ENCODE measurements at places on chromosomes 3 and 15.
A peak's percentile ranks its signal among the peaks of the same experiment; 100 is the strongest.

GRCh38 chr3:152302521-152303021, 33.8 kb downstream of the MBNL1 start:
- DNase-seq, result peak; percentile 69

- DNase-seq, result peak; percentile 23
Observed at GRCh38 chr15:58513008-58513407, 81.2 kb downstream of the LIPC start.

GRCh38 chr3:157199841-157200240, 39.9 kb upstream of the CCNL1 start:
- no peak for DNase-seq

DNA sequence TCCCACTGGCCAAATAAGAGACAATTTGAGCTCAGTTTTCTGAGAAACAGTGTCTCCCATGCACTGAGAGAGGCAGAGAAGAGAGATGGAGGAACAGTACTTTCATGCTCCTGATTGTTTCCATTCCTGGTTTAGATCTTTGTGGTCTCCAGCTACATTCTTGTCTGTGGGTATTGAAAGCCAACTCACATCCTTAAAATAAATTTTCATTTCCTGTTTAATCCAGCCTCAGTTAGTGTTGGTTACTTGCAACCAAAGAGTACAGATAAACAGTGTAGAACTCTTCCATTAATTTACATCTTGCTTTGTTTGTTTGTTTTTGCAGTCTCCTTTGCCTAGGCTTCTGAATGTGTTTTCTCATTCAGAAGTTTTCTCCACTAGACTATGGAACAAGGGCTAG, 123.7 kb upstream of the CLSTN2 start:
- no peak for DNase-seq

DNA sequence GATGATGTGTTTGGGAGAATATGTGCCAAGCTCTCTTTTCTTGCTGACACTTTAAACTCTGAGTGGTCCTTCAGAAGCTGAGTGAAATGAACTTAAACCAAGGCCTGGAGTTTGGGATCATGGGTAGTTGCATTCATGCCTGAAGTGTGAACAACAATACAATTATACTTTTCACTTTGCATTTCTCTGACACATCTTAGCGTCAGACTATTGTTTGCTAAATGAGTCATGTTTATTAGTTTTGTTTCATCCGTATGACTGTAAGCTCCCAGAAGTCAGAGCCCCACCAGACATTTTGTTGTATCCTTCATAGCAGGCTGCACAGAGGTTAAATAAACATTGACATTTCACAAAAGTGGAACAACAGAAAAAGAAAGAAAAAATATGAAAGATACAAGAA, 542.6 kb downstream of the TUSC7 start:
- DNase-seq, result no peak

DNA sequence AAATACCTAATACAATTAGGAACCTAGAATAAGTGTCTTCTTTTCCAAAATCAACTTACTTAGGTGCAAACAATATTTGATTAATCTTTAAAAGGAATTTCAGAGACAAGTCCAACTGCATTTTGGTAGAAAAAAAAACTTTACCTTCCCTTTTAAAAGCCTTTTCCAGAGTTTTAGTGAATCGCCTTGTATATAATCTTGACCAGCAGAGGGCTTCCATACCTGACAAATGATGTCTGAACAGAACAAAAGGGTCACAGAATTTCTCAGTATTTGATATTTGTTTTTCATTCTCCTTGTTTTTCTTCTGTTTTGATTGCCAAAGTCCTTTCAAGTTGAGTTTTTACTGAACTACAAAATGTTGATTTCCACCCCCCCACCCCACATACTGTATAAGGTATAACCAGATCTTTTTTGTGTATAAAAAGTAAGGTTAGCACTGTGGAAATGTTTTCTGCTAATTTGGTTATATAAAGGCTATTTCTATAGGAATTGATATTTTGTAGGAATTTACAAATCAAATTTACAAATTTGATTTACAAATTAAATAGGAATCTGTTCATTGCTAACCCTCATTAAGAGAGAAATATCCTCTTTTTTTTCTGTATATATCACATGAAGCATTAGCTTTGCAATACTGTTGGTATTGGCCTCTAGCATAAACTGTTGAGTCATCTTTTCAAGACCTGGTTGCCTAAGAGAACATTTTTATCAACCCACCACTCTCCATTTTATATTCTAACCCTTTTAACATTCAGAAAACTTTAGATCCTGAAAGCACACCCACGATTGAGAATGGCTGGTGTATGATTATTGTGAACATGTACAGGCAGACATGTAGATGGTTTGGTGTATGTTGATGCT, 464.1 kb upstream of the RARB start:
- DNase-seq, result no peak

DNA sequence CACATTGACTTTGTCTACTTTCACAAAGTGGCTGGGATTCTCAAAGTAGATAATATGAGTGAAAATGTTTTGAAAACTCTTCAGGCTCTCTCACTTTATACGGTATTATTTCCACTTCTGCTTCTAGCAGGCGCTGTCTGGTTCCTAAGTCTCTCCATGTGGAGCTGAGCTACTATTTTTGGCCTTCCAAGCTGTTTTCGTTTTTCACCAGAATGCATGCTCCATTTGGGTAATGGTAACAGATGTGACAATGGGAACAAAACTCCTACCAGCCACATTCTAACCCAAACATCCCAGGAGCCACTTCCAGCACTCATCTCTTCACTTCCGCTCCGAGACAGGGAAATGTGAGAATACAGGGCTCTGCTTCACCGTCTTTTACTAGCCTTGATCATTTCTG, 586.7 kb downstream of the NTRK3 start:
- peak; percentile 23 for DNase-seq

- peak; percentile 29 for DNase-seq
Observed at GRCh38 chr15:31801152-31801551, 229.2 kb upstream of the CHRNA7 start.

- peak; percentile 48 for DNase-seq
Observed at GRCh38 chr3:39000008-39000450, 51.7 kb downstream of the SCN11A start.

- DNase-seq, result no peak
Observed at GRCh38 chr15:99105514-99106341, 848 bp downstream of the SYNM start.

DNA sequence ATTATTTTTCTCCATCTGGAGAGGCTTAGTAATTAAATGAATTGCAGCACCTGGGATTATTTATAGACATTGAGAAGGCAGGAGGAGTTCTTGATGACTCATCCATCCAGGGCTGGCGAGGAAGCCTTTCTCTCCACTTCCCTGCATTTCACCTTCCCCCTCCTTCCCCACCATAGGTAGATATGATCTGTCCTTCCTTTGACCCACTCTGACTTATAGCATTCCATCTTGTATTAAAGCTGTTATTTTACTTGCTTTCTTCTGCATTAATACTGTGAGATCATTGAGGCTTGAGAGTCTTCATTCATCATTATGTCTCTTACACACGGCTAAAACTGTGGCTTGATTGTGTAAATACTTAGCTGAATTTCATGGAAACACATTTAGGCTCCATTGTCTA, 288.8 kb downstream of the FEZF2 start:
- DNase-seq, result no peak

- peak; percentile 72 for DNase-seq
Observed at GRCh38 chr3:115361806-115362205, 214.7 kb upstream of the ZBTB20 start.

- no peak for DNase-seq
Observed at GRCh38 chr3:45673273-45673672, 15.9 kb upstream of the SACM1L start.

DNA sequence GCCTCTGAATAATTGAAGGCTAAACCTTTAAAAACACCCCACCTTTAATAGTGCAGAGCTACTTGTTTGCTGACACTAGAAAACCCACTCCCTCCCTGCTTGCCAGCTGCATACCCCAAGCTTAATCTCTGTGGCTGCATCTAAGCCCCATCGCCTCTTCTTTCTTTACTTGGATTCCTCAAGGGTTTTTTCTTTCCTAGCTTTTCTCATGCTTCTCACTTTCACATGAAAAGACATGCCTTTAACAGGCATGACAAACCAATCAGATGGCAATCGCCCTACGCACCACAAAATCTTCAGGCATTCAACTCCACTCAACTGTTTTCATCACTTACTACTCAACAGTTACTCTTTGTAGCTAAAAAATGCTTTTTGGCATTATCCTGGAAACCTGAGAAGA, 77.5 kb downstream of the PLD1 start:
- no peak for DNase-seq

DNA sequence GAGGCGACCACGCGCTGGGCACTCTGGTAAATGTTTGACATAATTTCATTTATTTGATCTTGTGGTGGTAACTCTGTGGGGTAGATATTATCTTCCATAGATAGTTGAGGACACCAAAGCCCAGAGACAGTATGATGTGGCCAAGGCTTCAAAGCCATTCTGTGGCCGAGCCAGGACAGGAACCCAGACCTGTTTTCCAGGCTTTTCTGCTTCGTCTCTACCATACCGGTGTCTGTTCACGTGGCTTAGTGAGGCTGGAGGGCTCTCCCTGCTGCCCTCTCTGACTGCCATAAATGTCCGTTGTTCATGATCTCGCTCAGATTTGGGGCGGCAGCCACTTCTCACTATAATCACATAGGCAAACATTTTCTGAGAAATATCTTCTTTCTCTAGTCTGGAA, 134.7 kb downstream of the PEX5L start:
- no peak for DNase-seq

GRCh38 chr15:100818927-100819326, 60.7 kb upstream of the ALDH1A3 start:
- DNase-seq, result no peak

DNA sequence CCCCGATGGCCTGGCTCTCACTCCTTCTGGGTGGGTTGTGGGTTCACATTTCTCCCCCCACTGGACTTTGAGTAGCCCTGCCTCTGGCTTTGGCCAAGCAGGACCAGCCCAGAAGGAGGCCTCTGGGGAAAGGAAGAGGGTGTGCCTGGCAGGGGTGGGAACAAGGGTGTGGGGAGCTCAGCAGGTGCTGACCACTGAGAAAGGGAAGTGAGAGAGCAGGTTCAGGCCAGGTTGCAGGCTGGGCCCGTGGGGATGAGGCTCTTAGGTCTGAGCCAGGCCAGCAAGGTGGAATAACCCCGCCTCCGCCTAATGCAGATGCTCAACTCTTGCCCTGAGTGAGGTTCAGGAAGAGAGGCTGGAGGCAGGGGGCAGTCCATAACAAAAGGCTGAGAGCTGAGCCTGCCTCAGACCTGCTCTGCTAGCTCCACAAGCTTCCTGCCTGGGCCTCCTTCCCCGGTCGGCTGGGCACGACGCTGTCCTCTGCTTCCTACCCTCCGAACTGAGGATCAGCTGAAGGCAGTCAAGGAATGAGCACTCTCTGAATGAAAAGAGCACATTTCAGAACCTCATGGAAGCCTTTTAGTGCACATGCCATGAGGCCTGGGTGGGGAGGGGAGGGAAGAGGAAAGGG, 82.7 kb downstream of the TLE3 start:
- no peak for DNase-seq

DNA sequence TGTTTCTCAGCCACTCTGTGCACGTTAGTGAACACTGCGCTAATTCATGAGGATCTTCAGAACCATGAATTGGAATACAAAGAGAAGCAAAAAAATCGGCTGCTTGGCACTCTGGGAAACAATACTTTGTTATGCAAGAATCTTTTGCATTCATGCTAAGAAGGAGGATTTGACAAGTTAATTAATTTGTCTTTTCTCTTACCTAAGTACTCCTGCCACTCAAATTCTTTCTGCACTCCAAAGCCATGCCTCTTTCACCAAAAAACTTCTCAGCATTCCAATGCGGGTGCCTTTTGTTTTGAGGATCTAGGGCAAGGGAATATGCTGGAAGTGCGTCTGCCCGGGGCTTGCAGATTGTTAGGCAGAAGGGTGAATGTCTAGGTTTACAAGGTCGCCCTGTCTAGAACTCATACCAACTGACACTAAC, 11.3 kb upstream of the KAT2B start:
- DNase-seq, result no peak

GRCh38 chr15:98551936-98552562, 96.3 kb upstream of the IGF1R start:
- DNase-seq, result no peak

GRCh38 chr3:34070831-34071585, 272.6 kb downstream of the PDCD6IP start:
- no peak for DNase-seq

All from NCI-H446 treated with DMSO at 0.1 percent for 48 hours (cell line).